ENCODE measurements at places on chromosomes 5 and 9. TPM values are rescaled to one million over a fixed set of nuclear protein-coding genes. Genes with fewer than 3 reads are reported as not detected.

The CER1 gene
- 3.4 TPM for total RNA-seq

The GPR21 gene
- total RNA-seq = 0.58 TPM

GRCh38 chr5:169637549-169638121 lies 560 bp downstream of the DOCK2 start:
- peak overlapping the region; percentile 79 for H3K4me3 ChIP-seq
- H3K4me1 ChIP-seq = peaks cover 4% of the 10 kb centered on the region
- no peaks in the 10 kb centered on the region for H3K36me3 ChIP-seq

- H3K27me3 ChIP-seq = no peaks in the 10 kb centered on the region
- no peak overlapping the region for H3K4me3 ChIP-seq
- H3K4me1 ChIP-seq = no peaks in the 10 kb centered on the region
- DNase-seq = no peak
- H3K27ac ChIP-seq = no peak overlapping the region
Measured at GRCh38 chr5:113437111-113437510, 2.3 kb upstream of the TSSK1B start.

GRCh38 chr9:94135222-94135621 lies 51.0 kb downstream of the PTPDC1 start:
- H3K27ac ChIP-seq = no peak overlapping the region
- no peaks in the 10 kb centered on the region for H3K4me1 ChIP-seq
- H3K4me3 ChIP-seq = no peak overlapping the region
- no peaks in the 10 kb centered on the region for H3K36me3 ChIP-seq

DNA sequence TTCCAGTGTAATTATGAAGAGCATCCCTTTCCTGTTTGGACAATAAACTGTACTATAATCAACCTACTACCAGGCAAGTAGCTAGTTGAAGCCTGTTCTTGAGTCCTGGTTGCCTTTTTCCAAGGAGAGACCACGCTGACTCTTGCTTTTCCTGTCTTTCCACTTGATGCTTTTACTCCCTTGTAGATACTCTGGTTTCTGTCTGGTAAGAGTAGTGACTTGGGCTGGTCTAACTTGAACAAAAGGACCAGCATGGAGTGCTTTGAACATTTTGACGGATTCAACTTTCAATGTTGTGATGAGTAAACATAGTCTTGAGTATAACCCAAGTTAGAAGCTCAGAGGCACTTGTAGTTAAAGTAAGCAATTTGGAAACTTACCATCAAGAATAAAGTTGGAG lies 464.3 kb downstream of the GADD45G start:
- no peaks in the 10 kb centered on the region for H3K36me3 ChIP-seq
- H3K4me1 ChIP-seq = no peaks in the 10 kb centered on the region
- no peak overlapping the region for H3K4me3 ChIP-seq

GRCh38 chr9:130745210-130745800 lies 51.7 kb downstream of the EXOSC2 start:
- no peak overlapping the region for H3K27ac ChIP-seq
- no peaks in the 10 kb centered on the region for H3K27me3 ChIP-seq
- H3K4me1 ChIP-seq = no peaks in the 10 kb centered on the region
- no peaks in the 10 kb centered on the region for H3K36me3 ChIP-seq

- peaks cover 13% of the 10 kb centered on the region for H3K4me1 ChIP-seq
- peaks cover 3% of the 10 kb centered on the region for H3K36me3 ChIP-seq
- peak overlapping the region; percentile 75 for H3K4me3 ChIP-seq
- no peak overlapping the region for H3K27ac ChIP-seq
- peaks cover 15% of the 10 kb centered on the region for H3K27me3 ChIP-seq
- DNase-seq = no peak
Measured at GRCh38 chr5:54518818-54519508, 1.4 kb downstream of the SNX18 start.

DNA sequence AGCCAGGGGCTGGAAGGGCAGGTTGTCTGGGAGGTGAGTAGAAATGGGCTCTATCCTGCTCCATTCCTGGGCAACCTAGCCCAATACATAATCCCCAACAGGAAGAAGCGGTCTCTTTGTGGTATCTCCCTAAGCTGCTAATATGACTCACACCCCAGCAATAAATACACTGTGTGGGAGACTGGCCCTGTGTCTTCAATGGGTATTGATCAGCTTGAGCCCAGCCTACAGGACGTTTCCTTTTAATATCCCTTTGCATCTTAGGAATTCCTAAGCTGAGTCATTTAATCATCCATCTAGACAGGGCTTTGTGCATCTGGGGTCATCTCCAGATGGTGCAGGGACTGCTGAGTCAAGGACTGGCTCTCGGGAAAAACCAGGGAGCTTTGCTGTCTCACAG lies 207.0 kb upstream of the PANK3 start:
- H3K27ac ChIP-seq = no peak overlapping the region
- no peaks in the 10 kb centered on the region for H3K27me3 ChIP-seq
- H3K4me3 ChIP-seq = no peak overlapping the region
- H3K36me3 ChIP-seq = no peaks in the 10 kb centered on the region
- no peak for DNase-seq

GRCh38 chr9:129054163-129054851 lies 17.9 kb downstream of the MIGA2 start:
- DNase-seq = no peak
- no peak overlapping the region for H3K27ac ChIP-seq
- no peaks in the 10 kb centered on the region for H3K27me3 ChIP-seq

DNA sequence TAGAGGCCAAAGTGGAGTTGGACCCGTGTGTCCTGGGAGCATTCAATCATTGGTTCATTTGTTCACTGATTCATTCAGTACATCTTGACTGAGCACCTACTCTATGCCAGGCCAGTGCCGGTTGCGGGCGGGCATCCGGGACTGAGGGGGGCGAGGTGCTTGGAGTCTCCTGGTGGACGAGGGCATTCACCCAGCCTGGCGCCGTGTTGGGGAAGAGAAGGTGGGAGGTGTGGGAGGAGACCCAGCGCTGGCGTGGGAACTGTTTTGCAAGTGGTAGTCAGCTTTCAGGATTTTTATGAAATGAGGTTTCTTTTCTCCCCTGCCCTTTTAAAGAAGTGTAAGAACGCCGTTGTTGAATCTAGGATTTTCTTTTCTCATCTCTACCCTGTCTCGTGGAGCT lies 37.2 kb downstream of the NCS1 start:
- peaks cover 6% of the 10 kb centered on the region for H3K4me1 ChIP-seq
- H3K4me3 ChIP-seq = no peak overlapping the region
- no peaks in the 10 kb centered on the region for H3K36me3 ChIP-seq
- no peak overlapping the region for H3K27ac ChIP-seq

- H3K27ac ChIP-seq = no peak overlapping the region
- no peaks in the 10 kb centered on the region for H3K4me1 ChIP-seq
- H3K27me3 ChIP-seq = no peaks in the 10 kb centered on the region
- H3K36me3 ChIP-seq = no peaks in the 10 kb centered on the region
Measured at GRCh38 chr5:92704590-92704989, 876.4 kb downstream of the NR2F1-AS1 start.

- H3K36me3 ChIP-seq = no peaks in the 10 kb centered on the region
- no peaks in the 10 kb centered on the region for H3K27me3 ChIP-seq
- no peak for DNase-seq
- no peaks in the 10 kb centered on the region for H3K4me1 ChIP-seq
- H3K27ac ChIP-seq = no peak overlapping the region
- no peak overlapping the region for H3K4me3 ChIP-seq
Measured at GRCh38 chr9:31677415-31677814, 707.0 kb upstream of the ACO1 start.

DNA sequence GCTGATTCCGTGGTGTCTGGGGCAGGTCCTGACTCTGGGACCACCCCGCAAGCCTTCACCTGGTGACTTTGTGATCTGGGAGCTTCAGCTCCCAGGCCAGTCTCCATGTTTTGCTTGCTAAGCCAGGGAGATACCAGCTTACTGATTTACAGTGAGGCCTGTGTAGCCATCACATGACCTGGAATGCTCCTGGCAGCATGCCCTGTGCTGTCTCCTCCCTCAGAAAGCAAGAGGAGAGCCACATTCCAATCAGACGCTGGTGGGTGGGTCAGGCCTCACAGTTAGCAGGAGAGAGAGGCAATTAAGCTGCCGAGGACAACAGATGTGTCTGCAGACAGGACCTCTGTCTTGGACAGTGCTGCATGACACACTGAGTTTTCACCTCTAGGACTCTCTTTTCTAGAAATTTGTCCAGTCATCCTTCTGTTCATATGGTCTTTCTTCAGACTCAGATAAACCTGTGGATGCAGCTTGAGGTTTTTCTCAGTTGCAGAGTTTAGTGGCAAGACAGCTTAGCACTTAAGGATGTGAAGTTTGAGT lies 24.4 kb upstream of the GRPEL2 start:
- H3K27me3 ChIP-seq = no peaks in the 10 kb centered on the region
- H3K4me3 ChIP-seq = no peak overlapping the region
- H3K36me3 ChIP-seq = no peaks in the 10 kb centered on the region
- no peak for DNase-seq
- no peaks in the 10 kb centered on the region for H3K4me1 ChIP-seq

DNA sequence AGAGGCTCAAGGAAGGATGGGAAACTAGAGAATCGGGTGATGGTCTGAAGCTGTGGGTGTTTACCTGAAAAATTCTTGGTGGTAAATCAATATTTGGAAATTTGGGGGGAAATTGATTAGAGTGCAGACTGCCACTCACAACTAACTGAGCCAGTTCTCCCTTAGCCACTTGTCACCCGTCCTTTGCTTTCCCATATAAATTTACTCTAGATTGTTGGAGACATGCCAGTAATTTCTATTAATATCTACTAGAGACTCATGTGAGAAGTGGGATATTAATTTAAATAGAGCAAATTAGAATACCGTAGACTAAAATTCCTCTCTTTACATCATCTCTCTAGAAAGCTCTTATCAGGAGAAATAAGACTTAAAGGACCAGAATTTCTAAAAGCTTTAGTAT lies 471.3 kb upstream of the DAB2 start:
- H3K36me3 ChIP-seq = no peaks in the 10 kb centered on the region
- H3K27ac ChIP-seq = no peak overlapping the region
- DNase-seq = no peak
- H3K4me1 ChIP-seq = no peaks in the 10 kb centered on the region
- H3K27me3 ChIP-seq = no peaks in the 10 kb centered on the region

DNA sequence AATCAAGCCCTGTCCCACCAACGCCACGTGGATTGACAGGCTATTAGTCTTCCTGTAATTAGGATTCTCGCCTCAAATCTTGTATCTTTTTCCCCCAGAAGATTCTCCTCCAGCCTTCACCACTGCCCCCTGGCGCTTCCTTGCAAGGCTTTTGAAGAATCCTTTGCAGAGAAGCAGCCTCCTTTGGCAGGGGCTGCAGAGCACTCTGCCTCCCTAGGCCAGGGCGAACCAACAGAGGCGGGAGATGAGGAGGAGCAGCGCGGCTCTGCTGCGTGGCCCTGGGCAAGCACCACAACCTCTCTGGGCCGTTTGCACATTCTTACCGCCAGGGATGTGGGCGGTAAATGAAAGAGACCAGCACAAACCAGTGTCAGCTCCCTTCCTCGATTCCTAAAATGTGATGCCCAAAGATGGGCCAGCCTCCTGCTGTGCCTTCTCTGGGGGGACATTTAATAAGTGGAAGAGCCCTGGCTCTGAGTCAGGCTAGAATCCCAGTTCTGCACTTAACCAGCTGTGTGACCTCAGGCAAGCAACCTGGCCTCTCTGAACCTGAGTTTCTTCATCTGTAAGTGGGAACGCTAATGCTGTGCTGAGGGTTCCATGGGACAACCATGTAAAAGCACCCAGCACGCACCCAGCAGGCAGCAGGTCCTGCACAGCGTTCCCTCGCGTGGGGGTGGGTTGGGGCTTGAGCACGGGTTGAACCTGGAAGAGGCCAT lies 128.6 kb downstream of the KCNIP1 start:
- no peaks in the 10 kb centered on the region for H3K27me3 ChIP-seq
- no peak overlapping the region for H3K27ac ChIP-seq
- H3K36me3 ChIP-seq = no peaks in the 10 kb centered on the region
- H3K4me3 ChIP-seq = peak overlapping the region; percentile 66
- peaks cover 10% of the 10 kb centered on the region for H3K4me1 ChIP-seq

DNA sequence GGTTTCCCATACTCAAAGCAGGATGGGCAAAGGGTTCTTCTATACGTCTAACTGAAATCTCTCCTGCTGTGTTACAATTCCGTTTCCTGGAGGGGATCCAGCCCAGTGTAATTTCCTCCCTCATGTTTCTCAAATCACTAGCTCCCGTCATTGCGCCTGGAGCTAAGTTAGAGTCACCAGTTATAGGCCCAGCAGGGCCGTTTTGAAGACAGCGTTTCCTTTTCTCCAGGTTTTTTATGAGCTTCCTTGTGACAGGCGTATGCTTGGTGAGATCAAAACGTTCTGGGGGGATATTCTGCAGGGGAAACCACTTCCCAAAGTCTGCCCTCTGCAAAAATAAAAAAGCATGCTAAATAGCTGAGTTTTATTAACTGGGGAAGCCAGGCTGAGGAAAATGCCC lies 53.0 kb upstream of the WWC1 start:
- no peaks in the 10 kb centered on the region for H3K36me3 ChIP-seq
- peaks cover 8% of the 10 kb centered on the region for H3K27me3 ChIP-seq
- H3K27ac ChIP-seq = no peak overlapping the region
- H3K4me1 ChIP-seq = no peaks in the 10 kb centered on the region

DNA sequence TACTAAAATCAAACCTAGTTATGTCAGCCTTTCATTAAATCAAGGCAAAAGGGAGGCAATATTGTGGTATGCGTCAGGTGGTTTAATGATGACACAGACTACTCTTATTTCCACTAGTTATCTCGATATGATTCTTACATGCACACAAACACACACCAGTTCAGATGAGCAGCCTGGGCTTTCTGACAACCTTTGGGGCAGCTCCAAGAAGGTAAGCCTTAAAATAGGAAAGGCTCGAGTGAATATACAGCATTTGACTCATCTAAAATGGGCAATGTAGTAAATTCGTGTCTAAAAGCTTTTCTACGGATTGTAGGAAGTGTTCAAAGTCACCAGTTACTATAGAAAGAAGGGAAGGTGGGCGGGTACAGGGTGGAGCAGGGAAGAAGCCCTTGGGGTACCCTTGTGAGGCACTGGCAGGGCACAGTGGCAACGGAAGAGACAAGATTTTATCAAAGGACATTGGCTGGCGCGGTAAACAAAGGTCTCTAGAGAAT lies 1.9 kb downstream of the ANKH start:
- no peak for DNase-seq
- H3K36me3 ChIP-seq = no peaks in the 10 kb centered on the region
- no peak overlapping the region for H3K27ac ChIP-seq
- peaks cover 21% of the 10 kb centered on the region for H3K27me3 ChIP-seq
- H3K4me3 ChIP-seq = no peak overlapping the region

- no peak for DNase-seq
- no peaks in the 10 kb centered on the region for H3K36me3 ChIP-seq
- no peaks in the 10 kb centered on the region for H3K4me1 ChIP-seq
- no peak overlapping the region for H3K4me3 ChIP-seq
- no peaks in the 10 kb centered on the region for H3K27me3 ChIP-seq
Measured at GRCh38 chr5:19532936-19533335, 455.1 kb downstream of the CDH18 start.

Data from H1 (cell line).